ENCODE measurements at places on chromosomes 5 and 9. TPM values are rescaled to one million over a fixed set of nuclear protein-coding genes. Genes with fewer than 3 reads are reported as not detected.

GRCh38 chr9:122946461-122947005, 5.7 kb downstream of the RABGAP1 start:
- no peak for DNase-seq

- no peak for DNase-seq
Measured at GRCh38 chr9:93450945-93451815, at the start of gene FAM120A. Gene FAM120A (plus strand): TSS chr9:93451685. CDS start chr9:93451916, 231 bp downstream.

- DNase-seq, result no peak
Measured at GRCh38 chr5:61018062-61018461, 73.1 kb downstream of the NDUFAF2 start.

WNT8A gene
- not detected for total RNA-seq

PPP2CA gene
- 67.5 TPM for total RNA-seq

- no peak for DNase-seq
Measured at GRCh38 chr5:169988206-169988605, 7.9 kb upstream of the INSYN2B start.

GRCh38 chr5:149605998-149606724, 24.9 kb downstream of the ARHGEF37 start:
- DNase-seq, result no peak

ATG12 gene
- total RNA-seq, result 75.9 TPM

PROB1 gene
- 1.4 TPM for total RNA-seq

GRCh38 chr5:170693701-170694100, 89.8 kb upstream of the GABRP start:
- DNase-seq, result no peak

DNA sequence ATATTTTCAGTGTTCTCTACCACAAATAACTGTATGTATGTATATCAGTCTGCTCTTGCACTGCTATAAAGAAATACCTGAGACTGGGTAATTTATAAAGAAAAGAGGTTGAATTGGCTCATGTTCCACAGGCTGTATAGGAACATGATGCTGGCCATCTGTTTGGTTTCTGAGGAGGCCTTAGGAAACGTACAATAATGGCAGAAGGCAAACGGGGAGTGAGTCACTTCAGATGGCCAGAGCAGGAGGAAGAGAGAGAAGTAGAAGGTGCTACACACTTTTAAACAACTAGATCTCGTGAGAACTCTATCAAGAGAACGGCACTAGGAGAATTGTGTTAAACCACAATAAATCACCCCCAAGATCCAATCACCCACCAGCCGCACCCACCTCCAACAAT, 121.7 kb downstream of the ADAMTS6 start:
- DNase-seq, result no peak

GRCh38 chr5:143583409-143583808, 179.9 kb upstream of the NR3C1 start:
- DNase-seq, result no peak
